ENCODE measurements at places on chromosomes 7 and 10.
A peak's percentile ranks its signal among the peaks of the same experiment; 100 is the strongest.

DNA sequence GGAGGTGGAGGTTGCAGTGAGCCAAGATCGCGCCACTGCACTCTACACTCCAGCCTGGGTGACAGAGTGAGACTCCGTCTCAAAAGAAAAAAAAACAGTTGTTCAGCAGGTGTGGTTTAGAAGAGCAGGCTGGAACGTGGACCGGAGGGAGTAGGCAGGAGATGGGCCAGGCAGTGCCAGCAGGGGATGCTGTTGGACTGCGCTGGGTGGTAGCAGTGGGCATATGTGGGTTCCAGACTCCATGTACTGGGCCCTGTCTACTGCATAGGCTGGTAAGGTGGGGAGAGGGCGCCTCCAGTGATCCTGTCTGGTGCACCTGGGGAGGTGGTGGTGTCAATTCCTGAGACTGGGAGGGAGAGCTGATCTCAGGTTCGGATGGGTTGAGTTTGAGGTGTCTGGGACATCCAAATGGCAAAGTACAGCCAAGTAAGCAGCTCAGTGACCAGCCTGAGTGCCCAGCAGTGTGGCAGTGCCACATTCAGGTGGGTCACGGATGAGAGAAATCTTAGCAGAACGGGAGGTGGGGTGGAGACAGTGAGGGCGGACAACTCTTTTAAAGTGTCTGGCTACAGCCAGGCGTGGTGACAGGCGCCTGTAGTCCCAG is 25.9 kb downstream of the SFXN4 start:
- DNase-seq: peak; percentile 74
- H3K27ac ChIP-seq: peak overlapping the region; percentile 39
- H3K36me3 ChIP-seq: peaks cover 24% of the 10 kb centered on the region
- no peak overlapping the region for H3K4me3 ChIP-seq

GRCh38 chr7:33773053-33773452 is 132.3 kb upstream of the BMPER start:
- H3K4me3 ChIP-seq: no peak overlapping the region
- no peaks in the 10 kb centered on the region for H3K27me3 ChIP-seq
- no peaks in the 10 kb centered on the region for H3K36me3 ChIP-seq
- no peak for DNase-seq
- no peak overlapping the region for H3K27ac ChIP-seq
- H3K4me1 ChIP-seq: peaks cover 2% of the 10 kb centered on the region

GRCh38 chr7:5827755-5828154 is 46.3 kb upstream of the RNF216 start:
- no peak overlapping the region for H3K27ac ChIP-seq
- no peak overlapping the region for H3K4me3 ChIP-seq
- no peaks in the 10 kb centered on the region for H3K27me3 ChIP-seq

GRCh38 chr10:98107644-98108430 is 26.6 kb upstream of the R3HCC1L start:
- H3K27ac ChIP-seq: no peak overlapping the region
- DNase-seq: no peak
- H3K36me3 ChIP-seq: no peaks in the 10 kb centered on the region
- no peak overlapping the region for H3K4me3 ChIP-seq
- peaks cover 14% of the 10 kb centered on the region for H3K27me3 ChIP-seq
- H3K4me1 ChIP-seq: no peaks in the 10 kb centered on the region

DNA sequence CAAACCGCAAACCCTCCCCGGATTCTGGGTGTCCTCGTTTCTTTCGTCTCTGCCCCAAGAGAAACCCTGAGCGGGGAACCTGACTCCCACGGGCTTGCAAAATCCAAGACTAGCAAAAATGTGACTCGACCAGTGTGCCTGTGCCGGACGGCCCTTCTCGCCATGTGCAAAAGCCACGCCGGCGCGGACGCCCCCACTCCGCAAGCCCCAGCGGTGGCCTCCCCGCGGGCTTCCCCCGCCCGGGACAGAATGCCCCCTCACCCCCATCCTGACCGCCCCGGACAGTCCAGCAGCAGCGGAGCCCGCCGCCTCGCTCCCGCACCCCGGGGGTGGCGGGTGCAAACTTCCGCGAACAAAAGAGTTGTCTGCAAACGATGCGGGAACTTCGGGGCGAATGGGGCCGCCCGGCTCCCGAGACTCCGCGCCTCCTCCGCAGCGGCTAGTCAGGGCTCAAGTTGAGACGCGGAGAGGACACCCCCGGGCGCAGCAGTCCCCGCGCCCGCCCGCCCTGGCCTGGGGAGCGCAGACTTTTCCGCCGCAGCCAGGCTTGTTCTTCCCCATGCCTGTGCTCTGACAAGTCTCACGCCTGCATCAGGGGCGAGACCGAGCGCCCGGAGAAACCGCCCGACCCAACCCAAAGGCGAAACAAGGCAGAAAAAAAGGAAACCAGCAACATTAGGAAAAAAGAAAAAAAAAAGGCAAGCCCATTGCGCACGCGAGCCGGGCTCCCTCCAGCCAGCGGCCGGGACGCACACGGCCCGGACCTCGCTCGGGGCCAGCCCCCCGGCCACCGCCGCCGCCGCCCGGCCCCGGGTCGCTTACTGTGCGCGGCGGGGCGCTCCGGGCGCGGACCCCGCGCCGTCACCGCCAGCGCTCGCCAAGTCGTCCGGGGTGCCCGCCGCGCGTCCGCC is 732 bp downstream of the FAM53B start:
- no peaks in the 10 kb centered on the region for H3K27me3 ChIP-seq
- DNase-seq: no peak
- H3K4me3 ChIP-seq: peak overlapping the region; percentile 91
- H3K36me3 ChIP-seq: peaks cover 4% of the 10 kb centered on the region
- H3K27ac ChIP-seq: peak overlapping the region; percentile 86

- H3K27ac ChIP-seq: no peak overlapping the region
- peaks cover 7% of the 10 kb centered on the region for H3K4me1 ChIP-seq
- H3K36me3 ChIP-seq: peaks cover 1% of the 10 kb centered on the region
- DNase-seq: no peak
Observed at GRCh38 chr7:73742338-73742752, 3.7 kb upstream of the ABHD11 start.

DNA sequence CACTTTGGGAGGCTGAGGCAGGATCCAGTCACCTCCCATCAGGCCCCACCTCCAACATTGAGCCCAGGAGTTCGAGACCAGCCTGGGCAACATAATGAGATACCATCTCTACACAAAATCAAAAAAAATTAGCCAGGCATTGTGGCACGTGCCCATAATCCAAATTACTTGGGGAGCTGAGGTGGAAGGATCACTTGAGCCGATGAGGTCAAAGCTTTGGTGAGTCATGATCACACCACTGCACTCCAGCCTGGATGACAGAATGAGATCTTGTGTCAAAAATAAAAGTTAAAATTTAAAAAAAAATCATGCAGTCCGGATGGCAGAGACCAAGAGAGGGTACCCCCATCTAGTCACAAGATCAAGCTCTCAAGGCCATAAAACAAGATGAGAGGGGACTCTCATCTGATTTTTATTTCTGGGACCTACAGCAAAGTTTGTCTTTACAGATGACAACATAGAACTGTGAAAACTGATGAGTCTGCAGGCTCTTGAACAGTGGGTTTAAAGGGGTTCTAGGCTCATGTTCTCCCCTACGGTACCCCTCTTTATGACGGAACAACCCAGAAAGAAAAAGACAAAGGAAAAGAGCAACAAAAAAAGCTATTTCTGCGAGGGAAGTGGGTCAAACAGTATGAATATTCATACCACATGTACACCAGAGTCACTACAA is 28.9 kb upstream of the CREB3L2 start:
- no peaks in the 10 kb centered on the region for H3K4me1 ChIP-seq
- H3K36me3 ChIP-seq: peaks cover 3% of the 10 kb centered on the region
- peaks cover 7% of the 10 kb centered on the region for H3K27me3 ChIP-seq
- DNase-seq: no peak

- H3K27me3 ChIP-seq: no peaks in the 10 kb centered on the region
- H3K36me3 ChIP-seq: no peaks in the 10 kb centered on the region
- no peak for DNase-seq
Observed at GRCh38 chr7:16115374-16115773, 306.0 kb downstream of the CRPPA start.

DNA sequence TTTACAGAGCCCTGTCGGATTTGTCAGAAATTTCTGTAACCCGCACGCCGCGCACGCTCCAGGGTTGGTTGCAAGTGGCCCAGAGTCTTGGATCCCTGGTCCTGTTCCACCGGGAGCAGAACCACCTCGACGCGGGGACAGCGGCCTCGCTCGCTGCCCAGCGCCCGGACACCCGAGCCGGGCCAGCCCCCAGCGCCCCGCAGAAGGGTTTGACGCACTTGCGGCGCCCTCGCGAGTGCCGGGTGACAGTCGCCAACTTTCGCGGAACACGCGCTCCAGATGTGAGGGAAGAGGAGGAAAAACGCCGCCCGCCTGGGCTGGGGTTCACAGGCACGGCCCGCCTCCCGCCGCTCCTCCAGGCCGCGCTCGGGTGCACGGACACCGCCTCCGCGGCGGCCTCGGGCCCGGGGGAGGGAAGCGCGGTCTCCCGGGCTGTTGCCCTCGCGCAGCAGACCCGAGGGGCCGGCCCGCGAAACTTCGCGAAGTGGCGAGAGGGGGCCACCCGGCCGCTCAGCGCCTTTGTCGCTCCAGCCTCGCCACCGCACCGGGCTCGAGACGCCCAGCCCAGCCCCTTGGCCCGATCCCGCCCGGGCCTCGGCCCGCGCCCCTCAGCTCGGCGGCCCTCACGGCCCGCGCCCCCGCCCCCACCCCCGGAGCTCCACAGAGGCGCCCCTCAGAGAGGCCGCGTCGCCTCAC is 514 bp downstream of the RNF216 start:
- H3K27ac ChIP-seq: peak overlapping the region; percentile 76
- peak overlapping the region; percentile 79 for H3K4me3 ChIP-seq
- peak; percentile 53 for DNase-seq
- no peaks in the 10 kb centered on the region for H3K27me3 ChIP-seq

- H3K36me3 ChIP-seq: no peaks in the 10 kb centered on the region
- no peak for DNase-seq
Observed at GRCh38 chr7:80732630-80733029, 94.2 kb downstream of the CD36 start.

- H3K27ac ChIP-seq: no peak overlapping the region
- H3K4me1 ChIP-seq: peaks cover 12% of the 10 kb centered on the region
- no peak overlapping the region for H3K4me3 ChIP-seq
- no peaks in the 10 kb centered on the region for H3K36me3 ChIP-seq
- no peaks in the 10 kb centered on the region for H3K27me3 ChIP-seq
Observed at GRCh38 chr10:88116481-88116880, 253.1 kb downstream of the PTEN start.

DNA sequence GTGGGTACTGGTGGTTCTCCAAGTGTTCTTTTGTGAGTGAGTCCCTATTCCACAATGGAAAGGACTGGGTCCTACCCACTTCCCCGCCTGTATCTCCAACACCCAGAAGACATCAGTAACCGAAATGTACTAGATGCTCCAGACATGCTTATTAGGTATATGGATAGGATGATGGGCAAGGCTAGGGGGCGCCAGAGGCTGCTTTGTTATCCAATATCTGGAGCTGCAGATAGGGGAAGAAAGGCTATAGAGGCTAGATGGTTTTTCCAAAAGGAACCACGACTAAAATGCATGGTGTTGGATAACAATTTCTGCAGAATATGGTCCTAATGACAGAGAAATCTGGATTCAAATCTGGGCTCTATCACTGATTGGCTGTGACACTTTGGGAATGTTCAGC is 56.2 kb upstream of the TM9SF3 start:
- no peak overlapping the region for H3K27ac ChIP-seq
- DNase-seq: peak; percentile 86
- H3K4me1 ChIP-seq: peaks cover 18% of the 10 kb centered on the region
- H3K27me3 ChIP-seq: no peaks in the 10 kb centered on the region
- no peak overlapping the region for H3K4me3 ChIP-seq
- no peaks in the 10 kb centered on the region for H3K36me3 ChIP-seq

GRCh38 chr7:29857654-29858053 is 51.3 kb downstream of the WIPF3 start:
- H3K27ac ChIP-seq: no peak overlapping the region
- DNase-seq: no peak
- no peak overlapping the region for H3K4me3 ChIP-seq
- H3K27me3 ChIP-seq: peaks cover 11% of the 10 kb centered on the region

DNA sequence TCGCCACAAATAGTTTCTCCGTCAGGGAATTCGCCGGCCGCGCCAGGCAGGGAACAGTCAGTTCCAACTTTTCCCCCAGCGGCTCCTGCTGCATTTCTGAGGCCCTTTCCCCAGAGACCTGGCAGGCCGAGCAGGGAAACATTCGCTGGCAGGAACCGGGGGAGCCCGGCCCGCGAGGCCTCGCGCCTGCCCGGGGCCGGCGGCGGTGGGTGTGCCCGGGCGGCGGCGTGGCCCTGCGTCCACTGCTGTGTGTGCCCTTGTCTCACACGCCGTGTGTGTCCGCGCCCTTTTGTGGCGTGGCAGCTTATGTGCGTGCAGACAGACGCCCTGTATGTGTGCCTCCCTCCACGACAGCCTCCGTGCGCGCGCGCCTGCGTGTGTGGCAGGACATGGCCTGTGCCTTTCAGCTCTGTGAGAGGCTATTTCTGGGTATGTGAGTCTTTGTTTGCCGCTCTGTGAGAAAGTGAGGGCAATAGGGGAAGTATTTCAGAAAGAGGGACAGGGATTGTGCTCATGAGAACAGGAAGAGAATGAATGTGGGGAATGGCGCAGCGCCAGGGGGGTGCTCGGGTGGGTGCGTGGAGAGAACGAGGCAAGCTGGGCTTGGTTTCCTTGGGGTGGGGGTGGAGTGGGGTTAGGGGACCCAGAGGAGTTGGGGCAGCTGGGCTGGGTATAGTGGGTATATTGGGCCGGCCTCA is 689 bp upstream of the SMARCD3 start:
- peak overlapping the region; percentile 55 for H3K4me3 ChIP-seq
- DNase-seq: peak; percentile 30
- no peaks in the 10 kb centered on the region for H3K36me3 ChIP-seq
- H3K4me1 ChIP-seq: peaks cover 29% of the 10 kb centered on the region
- no peak overlapping the region for H3K27ac ChIP-seq
- H3K27me3 ChIP-seq: peaks cover 63% of the 10 kb centered on the region

DNA sequence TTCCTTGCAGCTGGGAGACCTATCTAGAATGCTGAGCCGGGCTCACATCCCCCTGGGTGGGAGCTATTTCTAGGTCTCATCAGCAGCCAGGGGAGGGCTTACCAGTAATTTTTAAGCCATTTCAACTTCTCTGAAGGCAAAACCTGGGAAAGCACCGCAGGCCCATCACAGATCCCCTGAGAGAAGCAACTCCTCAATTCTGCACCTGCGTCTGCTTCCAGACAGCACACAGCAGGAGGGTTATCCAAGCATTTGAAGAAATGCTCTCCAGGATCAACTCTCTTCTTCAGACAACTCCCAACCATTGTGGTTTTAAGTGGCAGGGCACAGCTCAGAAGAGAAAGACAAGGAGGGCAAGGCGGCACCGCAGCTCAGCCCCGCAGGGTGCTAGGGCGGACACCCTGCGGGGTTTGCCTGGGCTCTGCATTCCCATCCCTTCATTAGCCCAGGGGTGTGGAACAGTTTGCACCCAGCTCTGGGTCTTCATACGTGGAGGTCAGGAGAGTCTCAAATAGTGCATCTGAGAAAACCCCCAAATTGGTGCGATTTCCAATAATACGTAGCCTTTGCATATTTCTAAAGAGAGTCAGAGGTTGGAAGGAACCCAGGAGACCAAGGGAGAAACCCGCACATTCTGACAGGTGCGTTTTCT is 618.7 kb downstream of the DNAJB6 start:
- DNase-seq: no peak
- H3K4me1 ChIP-seq: no peaks in the 10 kb centered on the region
- H3K27me3 ChIP-seq: peaks cover 7% of the 10 kb centered on the region
- H3K4me3 ChIP-seq: no peak overlapping the region
- no peaks in the 10 kb centered on the region for H3K36me3 ChIP-seq
- H3K27ac ChIP-seq: no peak overlapping the region

Data from activated CD4-positive, alpha-beta memory T cell treated with anti-CD3 and anti-CD28 coated beads for 36 hours (primary cell).